C1 segment of cervical spinal cord (tissue), 14 donors: ENCODE measurements at places on chromosomes 2 and 18.

DNA sequence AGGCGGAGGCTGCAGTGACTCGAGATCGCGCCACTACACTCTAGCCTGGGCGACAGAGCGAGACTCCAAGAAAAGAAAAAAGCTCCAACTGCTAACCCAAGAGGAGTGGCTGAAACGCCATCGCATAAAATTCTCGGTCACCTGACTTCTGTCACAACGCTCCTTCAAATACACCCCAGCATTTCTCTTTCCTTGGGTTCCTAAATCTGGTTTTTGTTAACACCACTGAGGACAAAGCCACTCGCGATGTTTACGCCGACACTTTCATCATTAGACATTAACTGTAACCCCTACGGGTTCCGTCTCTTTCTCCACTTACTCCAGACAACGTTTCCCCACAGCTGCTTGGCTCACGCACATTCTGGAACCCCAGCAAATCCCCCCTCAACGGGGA is 679 bp downstream of the CLK1 start:
- peak; percentile 61 for DNase-seq

DNA sequence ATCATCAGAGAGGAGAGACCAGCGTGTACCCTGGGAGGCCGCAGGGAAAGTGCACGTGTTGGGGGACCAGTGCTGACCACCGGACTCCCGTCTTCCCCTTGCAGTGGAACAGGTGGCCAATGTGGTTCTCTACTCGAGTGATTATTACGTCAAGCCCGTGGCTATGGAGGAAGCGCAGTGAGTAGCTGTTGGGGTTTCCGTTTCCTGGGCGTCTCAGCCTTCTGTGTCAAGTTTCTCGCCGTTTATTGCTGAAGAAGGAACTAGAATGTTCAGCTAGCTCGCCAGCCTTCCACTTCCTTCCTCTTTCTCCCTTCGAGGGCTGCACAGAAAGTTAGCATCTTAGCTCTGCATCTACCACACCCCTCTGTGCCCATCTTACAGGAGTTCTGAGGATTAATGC is 22.8 kb upstream of the DGKD start:
- peak; percentile 32 for DNase-seq

DNA sequence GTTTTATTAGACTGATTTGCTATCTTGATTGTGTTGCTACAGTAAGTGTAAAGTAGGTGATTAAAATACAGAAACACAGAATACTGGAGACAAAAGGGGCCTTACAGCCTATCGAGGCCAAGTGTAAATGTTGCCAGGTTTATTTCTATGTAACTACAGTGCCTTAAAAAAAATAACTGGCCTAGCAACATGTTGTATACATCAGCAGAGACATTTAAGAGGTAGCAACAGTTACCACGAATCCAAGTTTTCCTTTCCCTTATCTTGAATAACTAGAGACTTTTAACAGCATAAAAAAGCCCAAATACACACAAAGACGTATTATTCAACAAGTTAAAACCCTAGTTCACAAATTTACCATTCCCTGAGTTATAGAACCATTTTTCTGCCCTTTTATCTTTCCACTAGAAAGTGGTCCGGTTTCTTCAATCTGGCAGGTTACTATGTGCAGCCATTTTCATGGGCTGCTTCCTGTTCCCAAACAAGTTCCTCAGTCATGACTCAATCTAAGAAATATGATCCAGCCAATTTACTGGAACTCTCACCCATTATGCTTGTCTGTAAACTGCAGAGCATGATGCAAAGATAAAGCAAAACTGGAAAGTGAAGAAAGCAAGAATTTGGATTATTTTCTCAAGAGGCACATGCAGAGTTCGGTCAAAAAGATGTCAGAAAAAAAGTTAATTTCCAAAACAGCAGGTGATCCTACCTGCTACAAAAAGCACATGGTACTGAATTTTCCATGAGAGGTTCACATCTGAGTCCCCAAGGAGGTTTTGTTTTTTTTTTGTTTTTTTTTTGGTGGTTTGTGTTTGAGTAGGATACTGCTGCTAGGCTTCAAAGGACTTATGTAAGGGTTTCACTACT is 22.2 kb downstream of the NFE2L2 start:
- no peak for DNase-seq

DNA sequence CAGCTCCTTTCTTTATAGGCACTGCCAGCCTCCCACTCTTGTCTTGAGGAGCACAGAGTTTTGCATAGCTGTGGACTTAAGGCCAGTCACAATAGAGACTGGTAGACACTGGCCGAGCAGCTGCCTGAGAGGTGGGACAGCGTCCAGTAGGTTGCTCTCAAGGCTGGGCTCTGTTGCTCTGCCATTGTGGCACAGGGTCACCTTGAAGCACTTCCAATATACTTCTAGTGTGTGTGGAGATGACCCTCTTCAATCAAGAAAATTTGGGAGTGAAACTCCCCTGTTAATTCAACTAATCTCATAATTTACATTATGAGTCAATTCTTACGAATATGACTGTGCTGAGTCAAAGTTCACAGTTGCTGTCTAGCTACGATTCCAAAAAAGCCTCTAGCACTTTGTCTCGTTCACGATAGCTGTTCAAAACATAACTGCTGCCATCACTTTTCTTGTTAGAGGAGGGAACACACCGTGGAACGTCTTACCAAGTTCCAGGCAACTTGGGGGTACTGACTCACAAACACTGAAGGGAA is 636.2 kb downstream of the EPHA4 start:
- DNase-seq = no peak

DNA sequence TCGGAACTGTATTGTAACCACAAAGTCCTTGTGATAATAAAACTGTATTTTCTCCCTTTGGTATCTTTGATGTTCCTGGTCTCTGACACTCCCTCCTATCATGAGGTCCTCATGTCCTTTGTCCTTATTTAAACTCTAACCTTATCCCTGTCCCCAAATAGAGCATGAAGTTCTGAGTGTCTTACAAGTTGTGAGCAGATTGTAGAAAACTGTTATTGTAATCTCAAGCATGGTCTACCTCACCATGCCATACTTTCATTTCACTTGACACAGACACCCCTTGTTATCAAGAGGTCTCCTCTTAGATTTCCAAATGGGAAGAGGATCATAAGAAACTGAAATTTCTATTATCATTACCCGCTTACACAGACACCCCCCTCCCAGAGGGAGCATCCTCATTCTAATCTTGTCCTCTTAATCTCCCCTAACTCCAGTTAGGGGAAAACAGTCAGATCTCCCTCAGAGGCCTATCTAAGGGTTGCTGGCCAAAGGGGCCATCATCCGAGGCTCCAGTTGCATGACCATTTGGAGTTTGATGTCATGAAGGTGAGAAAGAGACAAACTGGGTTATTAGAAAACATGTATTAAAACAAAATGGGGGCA is 29.0 kb downstream of the MYO3B start:
- no peak for DNase-seq

DNA sequence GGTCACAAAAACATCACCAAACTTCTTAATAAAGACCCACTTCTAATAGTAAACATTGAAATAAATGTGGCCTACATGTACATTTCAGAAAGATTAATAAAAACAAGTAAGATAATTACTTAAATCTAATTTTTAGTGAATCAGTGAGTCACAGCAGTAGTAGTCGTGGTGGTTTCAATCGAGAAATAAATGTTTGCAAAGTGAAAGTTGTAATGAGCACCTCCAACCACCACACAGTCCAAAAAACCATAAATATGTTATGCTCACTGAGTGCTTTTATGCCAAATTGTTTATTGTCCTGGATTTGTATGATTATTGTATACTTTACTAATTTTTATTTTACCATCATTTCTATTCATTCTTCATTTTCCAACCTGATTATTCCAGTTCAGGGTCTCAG is 61.8 kb upstream of the SPOPL start:
- DNase-seq = no peak

GRCh38 chr2:108944601-108945331 is 44.3 kb downstream of the EDAR start:
- DNase-seq = no peak

- no peak for DNase-seq
These were observed 1014.2 kb upstream of the CELF4 start for GRCh38 chr18:38579764-38580163.

GRCh38 chr2:88005776-88006175 is 10.6 kb downstream of the RNU2-63P start:
- no peak for DNase-seq

DNA sequence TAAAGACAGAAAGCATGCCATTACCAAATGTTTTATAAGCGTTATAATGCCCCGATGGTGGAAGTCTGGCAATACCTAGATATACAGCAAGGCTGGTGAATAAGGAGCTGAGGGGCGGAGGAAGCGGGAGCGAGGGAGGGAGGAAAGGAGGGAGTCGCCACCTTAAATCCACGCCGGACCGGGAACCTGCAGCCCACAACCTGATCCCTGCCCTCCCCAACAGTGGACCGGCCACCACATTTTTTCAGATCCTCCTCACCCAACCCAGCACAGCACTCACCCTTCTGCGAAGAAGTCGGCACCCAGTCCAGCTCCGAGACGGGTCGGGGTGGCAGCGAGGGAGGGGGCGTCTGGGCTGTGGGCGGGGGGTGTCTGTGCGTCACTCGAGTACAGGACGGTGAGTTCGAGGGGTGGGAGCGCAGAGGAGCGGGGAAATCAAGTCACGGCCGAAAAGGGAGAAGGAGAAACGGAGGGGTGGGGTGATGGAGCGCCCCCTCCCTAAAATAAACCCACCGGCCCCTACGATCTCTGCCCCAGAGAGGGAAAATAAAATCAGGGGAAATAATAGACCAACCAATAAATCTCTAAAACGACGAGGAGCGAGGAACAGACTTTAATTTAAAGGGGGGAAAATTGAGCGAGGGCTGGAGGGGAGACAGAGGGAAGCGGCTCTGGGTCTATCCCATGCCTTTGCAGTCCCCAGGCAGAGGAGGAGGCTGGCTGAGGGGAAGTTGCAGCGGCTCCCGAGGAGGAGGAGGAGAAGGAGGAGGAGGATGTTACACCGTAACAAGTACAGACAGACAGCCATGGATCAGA is 96.5 kb upstream of the SERTAD2 start:
- DNase-seq = peak; percentile 50

- DNase-seq = no peak
These were observed 235.4 kb downstream of the PIEZO2 start for GRCh38 chr18:10913919-10914318.

DNA sequence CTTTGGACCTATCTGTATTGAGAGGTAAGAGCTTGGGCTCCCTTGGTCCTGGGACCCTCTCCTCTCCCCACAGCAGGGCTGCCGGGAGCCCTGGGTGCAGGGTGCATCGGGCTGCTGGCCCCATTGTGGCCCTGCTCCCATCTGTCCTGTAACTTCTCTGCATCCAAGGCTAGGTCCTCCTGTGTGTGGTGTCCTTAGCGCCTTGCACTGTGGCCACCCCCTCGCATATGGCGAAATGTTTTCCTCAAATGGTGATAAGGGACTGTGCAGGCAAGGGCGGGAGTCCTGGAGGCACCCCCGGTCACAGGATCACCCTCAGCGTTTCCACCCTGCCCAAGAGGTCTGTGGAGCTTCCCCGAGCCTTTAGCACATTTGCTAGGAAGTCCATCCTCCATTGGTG is 208.2 kb downstream of the SH3RF3 start:
- no peak for DNase-seq

DNA sequence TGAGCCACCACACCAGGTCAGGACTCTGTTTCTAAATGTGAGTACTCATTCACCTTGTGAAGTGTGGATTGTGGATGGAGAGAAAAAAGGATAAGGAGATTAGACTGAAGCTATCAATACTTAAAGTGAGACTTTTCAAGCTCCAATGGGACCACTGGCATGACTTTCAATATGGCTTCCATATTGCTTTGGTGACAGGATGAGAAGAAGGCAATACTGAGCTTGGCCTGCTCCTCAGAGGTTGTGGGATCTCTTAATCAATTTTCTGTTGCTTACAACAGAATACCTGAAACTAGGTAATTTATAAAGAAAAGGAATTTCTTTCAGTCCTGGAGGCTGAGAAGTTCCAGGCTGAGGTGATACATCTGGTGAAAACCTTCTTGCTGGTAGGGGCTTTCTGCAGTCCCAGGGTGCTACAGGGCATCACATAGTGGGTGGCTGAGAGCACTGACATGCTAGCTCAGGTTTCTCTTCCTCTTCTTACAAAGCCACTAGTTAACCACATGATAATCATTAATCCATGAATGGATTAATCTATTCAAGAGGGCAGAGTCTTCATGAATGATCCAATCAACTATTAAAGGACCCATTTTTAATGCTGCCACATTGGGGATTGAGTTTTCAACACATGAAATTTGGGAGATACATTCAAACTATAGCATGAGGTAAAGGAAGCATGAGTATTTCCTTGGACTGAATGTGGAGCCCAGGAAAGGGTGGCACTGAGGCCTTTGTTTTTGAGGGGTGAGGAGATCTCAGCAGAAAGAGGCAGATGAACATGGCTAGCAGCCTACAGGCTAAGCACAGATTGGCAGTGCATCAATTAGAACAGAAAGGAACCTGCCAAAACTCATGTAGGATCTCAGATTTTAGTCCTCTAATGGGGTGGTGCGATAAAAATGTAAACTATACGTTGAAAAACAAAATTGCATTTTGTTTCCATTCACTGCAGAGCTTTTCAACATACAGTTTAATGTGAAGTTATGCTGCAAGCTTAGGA is 274.5 kb downstream of the PIK3C3 start:
- no peak for DNase-seq

DNA sequence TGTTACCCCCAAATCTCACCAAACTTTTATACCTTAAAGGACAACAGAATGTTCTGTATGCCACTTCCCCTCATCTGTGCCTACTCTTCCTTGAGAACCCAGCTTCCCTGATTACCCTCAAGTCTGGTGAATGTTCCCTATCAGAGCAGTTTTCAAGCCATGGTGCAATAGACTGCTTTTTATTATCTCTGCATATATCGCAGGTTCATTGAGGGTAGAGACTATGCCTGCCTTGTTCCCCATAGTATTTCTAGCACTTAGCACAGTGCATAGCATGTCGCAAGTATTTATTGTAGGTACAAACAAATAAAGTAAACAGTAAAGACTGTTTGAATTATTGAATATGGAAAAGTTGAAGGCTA is 146.6 kb downstream of the HAUS1 start:
- no peak for DNase-seq

- no peak for DNase-seq
These were observed 123.8 kb downstream of the SPTBN1 start for GRCh38 chr2:54579682-54580620.
